ENCODE measurements at places on chromosomes 13 and 19.

DNA sequence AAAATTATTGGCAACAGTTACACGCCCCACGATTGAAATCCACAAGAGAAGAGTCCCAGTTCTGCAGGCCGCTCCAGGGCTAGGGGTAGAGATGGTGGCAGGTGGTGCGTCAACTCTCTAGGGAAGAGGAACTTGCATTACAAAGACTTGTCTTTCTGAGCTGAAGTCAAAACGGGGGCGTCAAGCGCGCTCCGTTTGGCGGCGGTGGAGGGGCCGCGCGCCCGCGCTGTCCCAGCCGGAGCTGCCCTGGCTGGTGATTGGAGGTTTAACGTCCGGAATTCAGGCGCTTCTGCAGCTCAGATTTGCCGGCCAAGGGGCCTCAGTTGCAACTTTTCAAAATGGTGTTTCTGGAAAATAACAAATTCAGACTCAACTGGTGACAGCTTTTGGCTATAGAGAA is 38.9 kb downstream of the SOX1 start:
- no peak for DNase-seq

DNA sequence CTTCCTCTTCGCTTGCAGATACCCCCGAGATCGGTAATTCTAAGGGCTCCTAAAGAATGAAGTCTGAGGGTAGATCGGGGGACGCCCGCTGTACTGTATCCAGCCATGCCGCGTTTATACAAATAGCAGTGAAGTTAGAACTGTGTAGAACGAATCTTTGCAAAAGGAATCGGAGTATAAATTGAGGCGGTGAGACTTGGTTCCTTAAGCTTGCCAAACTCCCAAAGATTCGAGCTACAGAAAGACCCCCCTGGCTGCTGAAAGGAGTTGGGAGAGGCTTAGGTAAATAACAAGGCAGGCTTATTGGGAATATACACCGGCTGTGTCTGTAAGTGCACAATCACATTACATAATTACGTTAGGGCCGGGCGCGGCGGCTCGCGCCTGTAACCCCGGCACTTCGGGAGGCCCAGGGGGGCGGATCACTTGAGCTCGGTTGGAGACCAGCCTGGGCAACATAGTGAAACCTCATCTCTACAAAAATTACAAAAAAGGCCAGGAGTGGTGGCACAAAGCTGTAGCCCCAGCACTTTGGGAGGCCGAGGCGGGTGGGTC is 12.2 kb downstream of the TMEM160 start:
- DNase-seq, result peak; percentile 16

- no peak for DNase-seq
Measured at GRCh38 chr13:26579580-26579979, 22.1 kb downstream of the WASF3 start.

DNA sequence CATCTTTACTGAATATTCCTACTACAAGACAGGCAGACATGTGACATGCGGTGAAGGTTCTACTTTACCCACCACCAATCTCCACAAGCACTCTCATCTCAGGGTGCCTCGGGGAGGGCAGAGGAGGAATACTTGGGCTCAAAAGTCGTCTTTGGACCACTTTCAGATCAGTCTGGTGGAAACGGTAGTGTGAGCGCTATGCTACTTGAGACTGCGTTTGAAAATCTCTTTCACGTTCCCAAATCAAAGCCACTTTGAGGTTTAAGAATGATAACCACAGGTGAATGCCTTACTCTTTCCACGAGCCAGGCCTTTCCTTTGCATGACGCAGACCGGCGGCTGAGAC is 1.5 kb upstream of the SOX1 start:
- no peak for DNase-seq

DNA sequence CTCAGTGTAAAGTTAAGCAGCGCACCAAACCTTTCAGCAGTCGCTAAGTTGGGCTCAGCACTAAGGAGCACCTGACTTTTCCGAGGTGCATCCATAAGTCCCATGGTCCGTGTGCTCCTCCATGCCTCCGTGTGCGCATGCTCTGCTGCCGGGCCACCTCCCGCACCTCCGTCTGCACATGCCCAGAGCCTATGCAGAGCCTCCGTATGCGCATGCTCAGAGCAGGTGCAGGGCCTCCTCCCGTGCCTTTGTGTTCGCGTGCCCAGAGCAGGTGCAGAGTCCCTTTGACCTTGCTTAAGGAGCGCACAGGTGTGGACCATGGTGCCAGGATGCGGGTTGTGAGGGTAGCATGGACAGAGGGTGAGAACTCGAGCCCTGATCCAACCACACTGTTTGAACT is 46.0 kb downstream of the ATP11A start:
- DNase-seq, result no peak

- DNase-seq, result peak; percentile 54
Measured at GRCh38 chr19:991174-991931, 7.2 kb downstream of the WDR18 start.

GRCh38 chr13:67238277-67238859 is 8.2 kb upstream of the PCDH9 start:
- DNase-seq, result peak; percentile 45

DNA sequence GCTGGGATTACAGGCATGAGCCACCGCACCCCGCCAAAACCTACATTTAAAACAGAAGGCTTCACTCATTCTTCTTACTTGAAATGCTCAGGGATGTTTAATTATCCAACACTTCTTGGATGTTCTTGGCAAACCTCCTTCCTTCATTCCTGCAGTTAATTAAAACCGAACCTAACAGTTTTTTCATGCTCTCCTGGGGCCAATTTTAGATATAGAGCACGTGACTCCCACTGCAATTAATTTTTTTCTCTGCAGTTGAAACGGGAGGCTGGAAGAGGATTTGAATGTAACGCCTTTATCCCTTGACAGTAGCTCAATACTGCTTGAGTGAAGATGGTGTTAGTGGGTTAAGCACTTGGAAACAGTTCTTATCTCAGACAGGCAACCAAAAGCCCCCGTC is 4.6 kb upstream of the ACTL9 start:
- no peak for DNase-seq

DNA sequence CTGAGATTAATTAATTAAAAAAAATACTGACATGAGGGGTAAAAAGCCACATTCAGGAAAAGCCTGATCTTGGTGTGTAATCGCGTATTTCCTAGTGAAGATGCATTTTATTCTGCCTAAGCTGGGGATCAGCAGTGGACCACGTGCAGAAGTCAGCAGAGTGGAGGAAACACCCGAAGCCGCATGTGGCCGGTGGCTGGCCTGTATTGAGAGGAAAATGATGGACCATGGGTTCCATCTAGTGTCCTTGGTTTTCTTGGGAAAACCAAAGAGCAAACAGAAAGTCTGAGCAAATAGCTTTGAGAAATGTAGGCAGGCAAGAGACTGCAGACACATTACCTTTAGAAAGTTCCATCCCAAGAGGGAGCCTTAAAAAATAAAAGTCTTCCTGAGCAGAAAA is 23.7 kb upstream of the SHISA2 start:
- no peak for DNase-seq

- DNase-seq, result peak; percentile 79
Measured at GRCh38 chr19:38049105-38049649, 142.2 kb downstream of the SIPA1L3 start.

GRCh38 chr19:18651733-18652132 is 14.9 kb downstream of the KLHL26 start:
- DNase-seq, result no peak

DNA sequence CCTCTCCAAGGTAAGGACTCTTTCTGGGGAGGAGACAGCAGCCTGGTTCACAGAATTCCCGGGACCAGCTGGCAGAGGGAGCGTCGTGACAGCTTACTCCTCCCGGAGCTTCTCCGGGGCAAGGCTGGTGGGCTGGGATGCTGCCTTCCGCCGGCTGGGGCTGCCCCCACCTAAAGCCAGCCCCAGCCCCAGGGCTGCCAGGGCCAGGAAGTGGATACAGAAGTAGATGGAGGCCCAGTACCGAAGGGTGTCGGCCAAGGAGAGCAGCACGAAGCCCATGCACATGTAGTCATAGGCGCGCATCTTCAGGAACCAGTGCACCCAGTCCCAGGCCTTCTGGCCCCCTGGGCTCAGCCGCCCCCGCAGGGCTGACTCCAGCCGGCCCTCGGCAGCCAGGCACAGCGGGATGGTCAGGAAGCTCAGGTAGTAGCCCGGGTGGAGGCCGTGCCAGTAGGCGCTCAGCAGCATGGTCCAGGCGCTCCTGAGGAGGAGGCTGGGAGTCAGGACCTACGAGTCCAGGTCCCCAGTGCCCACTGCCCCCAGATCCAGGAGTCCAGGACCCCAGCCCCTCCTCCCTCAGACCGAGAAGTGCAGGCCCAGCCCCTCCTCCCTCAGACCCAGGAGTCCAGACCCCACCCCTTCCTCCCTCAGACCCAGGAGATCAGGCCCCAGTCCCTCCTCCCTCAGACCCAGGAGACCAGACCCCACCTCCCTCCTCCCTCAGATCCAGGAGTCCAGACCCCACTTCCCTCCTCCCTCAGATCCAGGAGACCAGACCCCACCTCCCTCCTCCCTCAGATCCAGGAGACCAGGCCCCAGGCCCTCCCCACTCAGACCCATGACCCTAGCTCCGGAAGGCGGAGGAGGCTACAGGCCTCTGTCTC is 1.2 kb upstream of the TMC4 start:
- no peak for DNase-seq

- DNase-seq, result peak; percentile 49
Measured at GRCh38 chr19:13817018-13817614, 21.9 kb downstream of the ZSWIM4 start.

DNA sequence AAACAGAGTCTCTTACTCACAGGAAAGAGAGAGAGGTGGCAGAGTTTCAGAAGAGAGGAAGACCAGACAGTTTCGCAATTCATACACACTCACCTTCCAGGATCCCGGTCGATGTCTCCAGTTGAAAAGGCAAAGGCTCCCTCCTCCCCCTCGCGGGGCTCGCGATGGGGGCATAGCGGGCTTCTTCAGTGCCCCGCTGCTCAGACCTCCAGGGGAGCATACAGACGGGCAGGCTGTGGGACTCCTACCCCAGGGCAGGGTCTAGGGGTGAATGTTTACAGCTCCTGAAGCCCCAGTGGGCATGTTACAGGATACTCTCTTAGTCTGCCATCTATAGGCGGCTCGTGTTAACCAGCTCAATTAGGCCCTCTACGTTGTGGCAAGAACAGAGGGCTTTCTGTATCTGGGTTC is 139.2 kb downstream of the SLITRK5 start:
- DNase-seq, result no peak

- DNase-seq, result no peak
Measured at GRCh38 chr13:69796256-69796655, 311.4 kb upstream of the ATXN8OS start.

GRCh38 chr13:109678459-109678858 is 107.9 kb downstream of the IRS2 start:
- DNase-seq, result no peak

- DNase-seq, result no peak
Measured at GRCh38 chr19:11451871-11452619, 16.6 kb downstream of the PRKCSH start.

DNA sequence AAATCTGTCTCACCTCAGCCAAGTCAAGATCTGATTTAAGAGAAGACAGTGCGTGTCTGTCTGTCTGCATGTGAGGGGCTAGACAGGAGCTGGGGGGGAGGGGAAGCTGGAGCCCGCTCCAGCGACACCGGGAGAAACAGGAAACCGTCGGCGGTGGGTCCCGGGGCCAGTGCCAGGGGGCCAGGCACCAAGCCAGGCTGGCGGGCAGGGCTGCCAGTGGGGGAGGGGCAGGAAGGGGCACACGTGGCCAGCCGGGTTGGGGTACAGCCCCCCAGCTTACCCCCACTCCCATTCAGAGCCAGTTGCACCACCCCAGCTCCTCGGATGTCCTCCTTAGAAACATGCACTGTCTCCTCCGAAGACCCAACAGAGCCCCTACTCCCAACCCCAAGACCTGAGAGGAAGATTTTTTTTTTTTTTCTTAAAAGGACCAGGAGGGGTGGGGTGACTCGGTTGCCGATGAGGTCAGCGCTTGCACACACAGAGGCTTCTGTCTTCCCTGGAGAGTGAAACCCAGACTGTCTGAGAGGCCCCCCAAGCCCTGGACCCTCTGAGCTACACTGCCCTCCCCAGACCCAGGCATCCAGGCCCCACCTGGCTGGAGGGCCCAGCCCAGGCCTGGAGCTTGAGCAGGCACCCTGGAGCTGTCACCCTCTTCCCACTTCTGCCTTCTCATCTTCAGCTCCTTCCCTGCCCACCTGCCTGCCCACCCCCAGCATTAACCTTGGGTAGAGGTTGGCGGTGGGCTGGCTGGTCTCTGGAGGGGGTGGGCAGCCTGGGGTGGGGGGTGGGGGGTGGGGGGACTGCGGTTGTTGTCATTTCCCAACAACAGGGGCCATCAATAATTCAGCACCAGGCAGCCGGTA is 4.0 kb downstream of the ERF start:
- peak; percentile 37 for DNase-seq

GRCh38 chr13:106277484-106278154 is 257.8 kb downstream of the EFNB2 start:
- DNase-seq, result no peak

DNA sequence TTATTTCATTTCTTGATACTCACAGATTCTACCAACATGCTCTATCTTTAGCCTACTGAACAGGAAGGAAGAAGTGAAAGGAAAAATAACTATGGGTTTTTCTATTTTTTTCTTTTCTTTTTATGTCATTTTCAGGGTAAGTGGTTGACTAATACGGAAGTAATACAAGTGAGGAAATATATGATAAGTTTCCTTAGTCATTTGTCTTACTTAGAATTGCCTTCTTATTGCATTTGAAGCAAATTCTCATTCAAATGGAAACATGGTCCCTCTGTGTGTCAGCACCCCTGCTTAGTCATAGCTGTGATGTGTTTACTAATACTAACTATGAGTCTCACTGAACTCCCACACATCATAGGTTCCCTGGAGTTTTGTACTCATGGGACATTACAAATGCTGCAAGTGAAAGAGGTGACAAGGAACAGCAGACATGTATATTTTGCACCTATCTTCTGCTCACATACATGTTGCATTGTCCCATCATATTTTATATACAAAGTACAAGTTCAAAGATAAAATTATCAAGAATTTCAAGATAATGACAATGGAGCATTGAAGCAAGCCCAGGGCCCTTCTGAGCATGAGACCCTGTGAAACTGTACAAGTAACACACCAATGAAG is 60.1 kb downstream of the DCT start:
- DNase-seq, result no peak

- peak; percentile 33 for DNase-seq
Measured at GRCh38 chr13:20136781-20137703, 23.8 kb downstream of the GJA3 start.

GRCh38 chr13:80458543-80458942 is 117.6 kb upstream of the SPRY2 start:
- no peak for DNase-seq

DNA sequence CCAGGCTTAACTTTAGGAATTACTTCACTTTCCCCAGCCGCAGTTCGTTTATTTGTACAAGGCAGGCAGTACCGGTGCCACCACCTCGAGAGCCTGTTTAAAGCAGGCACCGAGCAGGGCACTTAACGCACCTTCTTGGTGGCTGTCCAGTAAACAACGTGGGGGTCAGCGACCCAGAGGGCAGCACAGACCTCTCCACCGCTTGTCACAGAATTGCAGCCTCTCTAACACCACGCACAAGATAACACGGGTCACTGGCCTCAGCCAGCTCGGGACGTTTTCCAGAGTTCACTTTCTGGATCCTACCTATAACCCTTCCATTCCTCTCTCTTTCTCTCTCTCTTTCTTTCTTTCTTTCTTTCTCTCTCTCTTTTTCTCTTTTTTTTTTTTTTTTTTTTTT is 16.8 kb upstream of the ELAVL1 start:
- DNase-seq, result no peak
